ENCODE measurements at places on chromosomes 12 and 14.

- no peak for DNase-seq
Measured at GRCh38 chr14:95519699-95520098, 3.2 kb upstream of the SYNE3 start.

- DNase-seq = no peak
Measured at GRCh38 chr12:14777271-14777670, 26.0 kb downstream of the WBP11 start.

DNA sequence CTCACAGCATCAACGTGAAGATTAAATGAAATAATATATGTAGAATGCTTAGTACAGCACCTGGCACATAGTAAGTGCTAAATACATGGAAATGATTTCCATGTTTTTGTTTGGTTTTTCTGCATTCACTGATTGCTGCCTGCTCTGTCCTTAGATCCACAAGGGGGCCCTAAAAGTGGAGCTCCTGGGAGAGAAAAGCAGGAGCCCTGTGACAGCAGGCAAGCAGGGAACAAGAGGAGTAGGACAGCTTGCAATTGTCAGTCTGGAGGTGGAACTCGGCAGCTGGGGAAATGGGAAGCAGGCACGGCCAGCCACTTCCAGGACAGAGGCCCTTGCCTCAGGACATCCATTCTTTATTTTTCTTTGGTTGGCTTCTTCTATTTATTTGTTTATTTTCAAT, 292.9 kb downstream of the BMP4 start:
- DNase-seq = peak; percentile 56

GRCh38 chr12:27523305-27523641, 733 bp upstream of the PPFIBP1 start:
- no peak for DNase-seq

- no peak for DNase-seq
Measured at GRCh38 chr14:32941668-32942065, 3.0 kb downstream of the NPAS3 start.

GRCh38 chr12:49662998-49663843, 39.9 kb downstream of the PRPF40B start:
- no peak for DNase-seq

- no peak for DNase-seq
Measured at GRCh38 chr14:61033054-61033453, 52.0 kb downstream of the SLC38A6 start.

DNA sequence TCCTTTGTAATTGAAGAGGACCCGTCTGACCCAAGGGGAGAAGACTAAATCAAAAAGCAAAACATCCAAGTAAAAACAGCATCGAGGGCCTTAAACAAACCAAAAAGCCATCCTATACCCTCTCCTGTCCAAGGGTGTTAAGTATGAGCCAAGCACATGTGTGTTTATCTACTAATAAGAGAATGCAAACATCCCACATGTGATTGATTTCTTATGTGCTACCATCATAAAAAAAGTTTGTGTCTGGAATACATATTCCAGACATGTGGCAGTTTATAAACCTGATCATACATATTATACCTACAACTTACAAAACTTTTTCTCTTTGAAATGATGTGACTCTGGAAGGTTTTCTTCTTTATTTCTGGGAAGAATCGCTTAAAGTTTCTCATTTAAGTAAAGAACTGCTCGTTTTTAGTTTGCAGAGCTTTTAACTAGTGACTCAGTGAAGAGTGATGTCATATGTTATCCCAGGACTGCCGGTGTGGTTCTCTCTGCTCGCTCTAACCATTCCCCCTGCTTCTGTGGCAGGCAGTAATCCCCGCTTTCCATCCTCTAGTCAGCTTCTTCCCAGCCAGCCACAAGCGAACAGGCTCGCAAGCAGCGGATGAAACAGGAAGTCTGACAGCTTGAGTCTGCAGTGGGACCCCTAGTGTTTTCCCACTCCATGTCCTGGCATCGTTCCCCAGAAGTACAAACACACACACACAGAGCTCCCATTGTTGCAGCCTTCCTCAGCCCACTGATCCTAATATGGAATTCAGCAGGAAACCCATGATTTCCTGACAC, 431 bp upstream of the RHOJ start:
- DNase-seq = peak; percentile 32

DNA sequence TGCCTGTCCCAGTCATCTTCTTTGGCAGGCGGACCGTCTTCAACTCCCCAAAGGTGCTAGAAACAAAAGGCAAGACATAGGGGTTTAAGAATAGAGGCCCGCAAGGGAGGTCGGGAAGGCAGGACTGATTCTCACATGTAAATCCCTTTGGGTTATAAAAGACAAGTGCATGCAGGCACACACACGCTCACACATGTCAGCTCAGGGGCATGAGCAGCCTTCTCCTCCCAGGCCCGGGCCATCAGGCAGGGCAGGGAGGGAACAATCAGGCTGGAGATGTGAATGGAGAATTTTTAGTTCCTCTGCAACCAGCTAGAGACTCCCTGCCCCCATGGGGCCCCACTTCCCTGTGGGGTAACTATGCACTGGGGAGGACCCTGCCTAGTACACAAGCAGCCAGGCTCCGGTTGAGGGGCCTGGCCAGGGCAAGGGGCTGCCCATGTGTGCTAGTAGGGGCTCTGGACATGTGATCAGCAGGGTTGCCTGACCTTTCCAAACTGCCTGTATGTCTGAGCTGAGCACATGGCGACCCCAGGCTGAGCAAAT, 107.2 kb downstream of the RBM19 start:
- DNase-seq = no peak

DNA sequence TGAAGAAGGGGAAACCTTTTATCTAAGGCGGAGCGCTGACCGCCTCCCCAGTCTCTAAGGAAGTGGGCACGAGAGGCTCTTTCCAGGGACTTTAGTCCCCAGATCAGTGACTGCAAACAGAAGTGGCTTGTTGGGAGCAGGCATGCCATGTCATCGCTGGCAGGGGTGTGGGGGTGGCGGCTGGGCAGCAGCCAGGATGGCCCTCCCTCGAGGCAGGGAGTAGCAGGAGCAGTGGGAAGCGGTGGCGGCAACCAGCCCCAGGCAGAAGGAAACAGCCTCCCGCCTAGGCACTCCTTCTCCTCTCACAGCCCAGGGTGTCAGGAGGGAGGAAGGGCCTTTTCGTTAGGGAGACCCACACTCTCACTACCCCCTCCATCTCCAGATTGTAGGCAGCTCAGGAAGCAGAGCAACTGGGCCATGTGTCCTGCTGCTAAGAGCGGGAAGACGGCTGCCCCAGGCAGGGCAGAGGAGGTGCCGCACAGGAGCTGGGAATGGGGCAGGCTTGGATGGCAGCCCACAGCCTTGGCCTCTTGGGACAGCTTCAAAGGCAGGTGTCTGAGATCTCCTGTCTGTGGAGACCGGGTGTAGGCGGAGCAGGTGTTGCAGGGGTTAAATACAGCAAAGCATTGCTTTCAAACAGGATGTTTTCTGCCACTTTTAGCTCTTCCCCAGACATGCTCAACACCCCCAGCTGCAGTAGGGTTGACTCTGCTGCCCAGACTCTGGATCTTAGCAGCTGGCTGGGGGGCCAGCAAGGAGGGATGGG, 21.8 kb downstream of the VDR start:
- DNase-seq = no peak

- DNase-seq = peak; percentile 16
Measured at GRCh38 chr12:115013236-115013981, 329.4 kb upstream of the TBX3 start.

GRCh38 chr14:71595441-71595840, 336.8 kb upstream of the RGS6 start:
- no peak for DNase-seq

DNA sequence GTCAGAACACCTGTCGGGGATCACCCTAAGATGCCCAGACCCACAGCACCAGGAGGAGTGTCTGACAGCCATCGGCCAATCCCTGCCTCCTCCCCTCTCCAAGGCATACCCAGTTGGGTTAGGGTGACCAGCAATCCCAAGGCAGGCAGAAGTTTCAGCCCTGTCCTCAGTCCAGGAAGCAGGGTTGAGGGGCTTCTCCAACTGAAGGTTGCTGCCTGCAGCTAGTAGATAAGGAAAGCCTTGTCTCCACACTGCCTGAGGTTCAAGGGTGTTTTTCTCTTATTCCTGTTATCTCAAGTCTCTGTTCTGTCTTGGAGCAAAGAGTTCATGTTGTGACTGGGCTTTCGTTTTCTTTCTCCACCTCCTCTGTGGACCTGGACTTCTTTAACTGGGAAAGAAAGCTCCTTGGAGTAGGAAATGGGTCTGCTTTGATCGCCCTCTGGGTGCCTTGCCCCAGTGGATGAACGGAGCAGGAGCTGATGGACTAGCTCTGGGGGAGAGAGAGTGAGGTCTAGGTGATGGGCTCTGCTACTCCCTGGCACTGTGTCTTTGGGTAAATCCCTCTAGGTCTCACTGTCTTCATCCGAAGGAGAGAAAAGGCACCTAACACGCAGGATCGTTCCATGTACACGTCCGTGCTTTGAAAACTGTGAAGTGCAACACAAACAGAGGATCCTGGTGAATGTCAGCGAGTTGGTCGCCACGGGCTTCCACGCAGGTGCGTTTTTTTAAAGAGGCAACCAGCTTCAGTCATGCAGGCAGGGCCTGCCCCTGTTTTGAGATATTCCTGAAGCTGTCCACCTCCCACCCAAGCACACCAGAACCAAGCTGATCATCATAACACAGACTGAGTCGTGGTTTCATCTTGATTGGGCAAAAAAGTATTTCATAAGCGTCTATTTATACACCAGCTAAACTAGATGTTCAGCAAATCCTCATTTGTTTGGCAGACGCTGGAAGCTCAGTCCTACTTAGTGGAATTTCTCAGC, 52.5 kb upstream of the FOXN3 start:
- no peak for DNase-seq

DNA sequence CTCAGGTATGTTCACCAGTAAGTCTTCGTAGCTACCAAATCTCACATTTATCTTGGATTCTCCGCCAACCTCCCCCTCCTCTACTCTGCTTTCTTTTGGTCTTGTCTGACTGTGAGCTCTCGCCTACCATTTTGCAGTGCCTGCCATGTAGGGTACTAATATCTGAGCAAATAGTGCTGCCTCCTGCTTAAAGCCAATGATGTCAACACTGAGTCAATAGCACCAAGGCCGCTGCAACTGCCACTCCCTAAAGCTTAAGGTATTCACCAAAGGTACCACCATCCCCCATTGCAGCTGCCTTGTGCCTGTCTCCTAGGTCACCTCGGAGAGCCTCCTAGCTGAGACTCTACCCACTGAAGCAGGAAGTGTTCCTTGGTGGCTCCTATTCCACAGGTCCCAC, 114.8 kb upstream of the FUT8 start:
- no peak for DNase-seq

DNA sequence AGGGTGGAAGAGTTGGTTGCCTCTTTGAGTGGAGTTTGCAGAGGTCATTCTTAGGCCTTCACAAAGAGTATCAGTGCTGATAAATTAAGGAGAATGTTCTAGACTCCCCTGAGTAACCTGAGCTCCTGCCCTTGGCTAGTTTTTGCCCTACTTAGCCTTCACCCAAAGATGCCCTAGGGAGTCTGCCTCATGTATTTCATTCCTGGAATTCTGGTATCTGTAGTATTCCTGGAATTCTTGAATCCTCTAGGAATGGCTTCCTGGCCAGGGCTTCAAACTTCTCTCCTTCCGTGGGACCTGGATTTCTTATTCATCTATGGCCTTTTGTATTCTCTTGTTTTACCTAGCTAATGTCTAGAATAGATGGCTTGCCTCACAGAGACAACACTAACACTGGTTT, 701.1 kb downstream of the NOVA1 start:
- DNase-seq = no peak
